RCC 7860 (cell line): ENCODE measurements at places on chromosomes 6 and 20.

DNA sequence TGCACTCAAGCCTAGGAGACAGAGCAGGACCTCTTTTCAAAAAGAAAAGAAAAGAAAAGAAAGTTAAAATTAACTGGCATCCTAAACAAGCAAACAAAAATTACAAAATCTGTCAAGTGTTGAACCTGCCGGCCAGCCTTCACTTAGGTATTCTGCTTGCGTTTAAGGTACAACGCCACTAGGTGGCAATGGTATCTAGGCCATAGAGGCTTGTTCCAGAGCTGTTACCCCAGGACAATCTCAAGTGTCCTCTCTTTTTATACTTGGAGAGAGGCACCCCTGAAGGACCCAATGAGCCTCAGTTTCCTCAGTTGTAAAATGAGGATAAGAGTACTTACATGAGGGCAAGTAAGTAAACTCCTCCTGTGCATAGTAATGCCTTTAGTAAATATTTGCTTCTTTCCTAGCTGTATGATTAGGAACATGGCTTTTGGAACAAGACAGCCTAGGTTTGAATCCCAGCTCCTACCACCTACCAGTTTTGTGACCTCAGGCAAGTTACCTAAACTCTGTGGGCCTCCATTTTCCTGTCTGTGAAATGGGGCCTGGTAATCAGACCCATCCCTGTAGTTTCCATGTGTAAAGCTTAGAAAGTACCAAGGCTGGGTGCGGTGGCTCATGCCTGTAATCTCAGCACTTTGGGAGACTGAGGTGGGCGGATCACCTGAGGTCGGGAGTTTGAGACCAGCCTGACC, 5.8 kb upstream of the PACSIN1 start:
- DNase-seq, result peak; percentile 28

GRCh38 chr6:100366419-100366818, 98.3 kb downstream of the SIM1 start:
- peak; percentile 75 for DNase-seq

GRCh38 chr6:83605517-83605916, 93.2 kb downstream of the PRSS35 start:
- no peak for DNase-seq

DNA sequence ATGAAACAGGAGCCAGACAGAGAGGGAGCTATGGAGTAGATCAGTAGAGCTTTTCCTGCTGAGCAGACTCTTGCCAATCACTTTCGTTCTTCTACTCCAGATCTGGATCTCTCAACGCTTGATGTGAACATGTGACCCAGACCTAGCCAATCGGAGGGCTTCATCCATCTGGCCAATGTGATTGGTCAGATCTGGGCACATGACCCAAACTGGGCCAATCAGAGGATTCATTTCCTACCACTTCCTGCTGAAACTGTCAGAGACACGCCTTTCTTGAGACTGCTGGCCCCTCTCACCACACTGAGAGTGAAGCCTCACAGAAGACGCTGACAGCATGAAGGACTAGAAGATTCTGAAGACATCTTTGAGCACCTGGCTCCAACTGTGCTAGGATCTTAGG, 44.2 kb upstream of the ZMYND8 start:
- no peak for DNase-seq

GRCh38 chr6:104281370-104281769, 578.3 kb downstream of the HACE1 start:
- no peak for DNase-seq
